ENCODE measurements at places on chromosomes 16 and 17. TPM values are rescaled to one million over a fixed set of nuclear protein-coding genes. Genes with fewer than 3 reads are reported as not detected.
A peak's percentile ranks its signal among the peaks of the same experiment; 100 is the strongest.

The MYH8 gene
- total RNA-seq: not detected

- no peak for DNase-seq
Measured at GRCh38 chr17:43556292-43556691, 10.2 kb upstream of the ETV4 start.

The EVI2B gene
- total RNA-seq: 4.4 TPM

GRCh38 chr17:74163271-74163821 is 40.1 kb upstream of the RPL38 start:
- DNase-seq: no peak

- no peak for DNase-seq
Measured at GRCh38 chr17:45580924-45581323, 90.4 kb upstream of the PLEKHM1 start.

- peak; percentile 70 for DNase-seq
Measured at GRCh38 chr16:55944377-55944802, 69.2 kb upstream of the CES5A start.

The WBP2 gene
- total RNA-seq: 152 TPM

- no peak for DNase-seq
Measured at GRCh38 chr17:78227455-78227916, 3.9 kb upstream of the TMEM235 start.

- DNase-seq: no peak
Measured at GRCh38 chr17:13209081-13209480, 191.3 kb upstream of the ELAC2 start.

DNA sequence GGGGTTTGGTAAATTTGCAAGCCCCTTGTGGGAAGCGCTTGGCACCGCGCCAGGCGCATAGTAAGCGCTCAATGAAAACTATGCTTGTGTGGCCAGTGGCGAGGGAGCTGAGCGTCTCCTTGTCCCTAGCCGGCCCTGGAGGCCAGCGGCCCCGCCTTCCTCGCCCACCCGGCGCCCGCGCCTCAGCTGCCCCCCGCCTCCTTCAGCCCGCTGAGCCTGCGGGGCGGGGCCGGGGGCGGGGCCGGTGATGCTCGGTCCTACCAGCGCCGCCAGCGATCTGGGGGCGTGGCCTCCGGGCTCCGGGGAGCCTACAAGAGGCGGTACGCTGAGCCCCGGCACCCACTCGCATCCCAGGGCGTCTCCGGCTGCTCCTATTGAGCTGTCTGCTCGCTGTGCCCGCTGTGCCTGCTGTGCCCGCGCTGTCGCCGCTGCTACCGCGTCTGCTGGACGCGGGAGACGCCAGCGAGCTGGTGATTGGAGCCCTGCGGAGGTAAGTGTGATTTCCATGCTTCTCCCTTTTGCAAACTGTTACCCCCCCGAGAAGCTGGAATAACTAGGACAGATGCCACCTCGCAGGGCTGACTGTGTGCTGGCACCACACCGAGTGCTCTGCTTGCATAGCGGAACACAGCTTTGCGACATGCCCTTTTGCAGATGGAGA is at the start of gene CRISPLD2:
TSS of gene CRISPLD2 (plus strand) at position 342 of the 661 bp plus-strand sequence. CDS start 18,511 bp downstream, outside the sequence.
- DNase-seq: peak; percentile 99

DNA sequence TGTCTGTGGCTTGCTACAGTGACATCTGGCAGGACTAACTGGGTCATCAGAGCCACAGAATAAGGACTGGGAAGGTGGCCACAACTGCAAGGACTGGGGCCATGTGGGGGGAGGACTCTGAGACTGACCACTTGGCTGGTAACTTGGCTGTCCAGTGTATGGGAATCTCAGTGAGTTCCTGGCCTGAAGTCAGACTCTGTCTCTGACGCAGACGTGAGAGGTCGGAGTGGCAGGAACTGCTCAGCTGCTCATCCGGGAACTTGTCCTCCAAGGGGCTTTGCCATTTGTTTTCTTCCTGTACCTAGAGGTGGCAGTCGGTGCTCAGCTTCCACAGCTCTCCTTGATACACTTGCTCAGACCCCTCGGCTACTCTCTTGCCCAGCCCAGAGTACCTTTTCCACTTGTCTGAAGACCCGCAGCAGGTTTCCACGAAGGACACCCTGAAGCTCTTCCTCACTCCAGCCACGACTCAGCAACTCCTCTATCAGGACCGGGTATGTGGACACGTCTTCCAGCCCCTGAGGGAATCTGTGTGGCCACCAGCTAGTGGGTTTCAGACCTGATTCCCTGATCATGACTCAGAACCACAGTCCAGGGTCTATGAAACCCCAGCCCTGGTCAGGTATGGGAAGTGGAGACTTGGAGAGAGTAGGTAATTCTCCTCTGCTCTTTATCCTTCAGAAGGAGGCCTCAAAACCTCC is 7.3 kb upstream of the DPEP3 start:
- no peak for DNase-seq

DNA sequence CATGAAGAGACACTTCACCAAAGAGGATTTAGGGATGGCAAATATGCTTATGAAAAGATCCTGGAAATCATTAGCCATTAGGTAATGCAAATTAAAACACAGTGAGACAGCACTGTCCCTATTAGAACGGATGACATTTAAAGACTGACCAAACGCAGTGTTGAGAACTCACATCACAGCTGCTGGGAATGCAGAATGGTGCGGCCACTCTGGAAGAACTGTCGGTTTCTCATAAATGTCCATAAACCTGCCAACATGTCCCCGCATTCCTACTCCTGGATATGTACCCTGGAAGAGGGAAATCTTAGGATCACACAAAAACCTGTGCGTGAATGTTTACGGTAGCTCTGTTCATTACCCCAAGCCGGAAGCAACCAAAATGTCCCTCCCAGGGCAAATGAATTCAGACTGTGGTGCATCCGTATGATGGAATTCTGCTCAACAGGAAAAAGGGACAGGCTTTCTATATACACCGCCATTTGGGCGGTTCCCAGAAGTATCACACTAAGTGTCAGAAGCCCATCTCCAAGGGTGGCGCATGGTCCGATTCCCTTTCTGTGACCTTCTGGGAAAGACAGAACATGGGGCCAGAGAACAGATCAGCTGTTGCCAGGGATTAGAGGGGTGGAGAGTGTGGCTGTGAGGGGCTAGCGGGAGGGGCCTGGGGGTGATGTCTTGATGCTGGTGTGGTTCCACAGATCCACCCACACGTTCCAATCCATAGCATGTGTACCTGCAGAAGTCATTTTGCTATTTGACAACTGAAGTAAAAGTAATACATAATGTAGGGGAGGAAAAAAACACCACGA is 197.2 kb upstream of the CHMP6 start:
- no peak for DNase-seq

- no peak for DNase-seq
Measured at GRCh38 chr17:17902877-17903276, 66.1 kb upstream of the SREBF1 start.

DNA sequence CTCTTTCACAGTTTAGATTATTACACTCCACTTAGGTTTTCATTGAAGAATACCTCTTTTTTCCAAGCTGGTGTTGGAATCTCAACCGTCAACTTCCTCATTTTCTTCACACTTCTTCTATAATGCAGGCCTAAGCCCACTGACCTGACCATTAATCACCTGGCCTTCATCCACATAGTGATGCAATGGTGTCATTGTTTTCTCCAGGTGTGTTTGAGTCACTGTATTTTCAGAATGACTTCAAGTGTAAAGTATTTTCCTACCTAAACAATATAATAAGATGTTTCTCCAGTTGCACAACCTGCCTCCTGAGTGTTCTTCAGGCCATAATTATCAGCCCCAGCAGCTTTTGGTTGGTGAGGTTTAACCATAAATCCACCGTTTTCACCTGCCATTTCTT is 1675.1 kb downstream of the TP53TG3F start:
- no peak for DNase-seq

The SRL gene
- 426 TPM for total RNA-seq

- no peak for DNase-seq
Measured at GRCh38 chr17:35537601-35538141, at the start of gene SLFN12L. SLFN12L (minus strand) TSS chr17:35537678; CDS start chr17:35522364, 15,314 bp downstream.

DNA sequence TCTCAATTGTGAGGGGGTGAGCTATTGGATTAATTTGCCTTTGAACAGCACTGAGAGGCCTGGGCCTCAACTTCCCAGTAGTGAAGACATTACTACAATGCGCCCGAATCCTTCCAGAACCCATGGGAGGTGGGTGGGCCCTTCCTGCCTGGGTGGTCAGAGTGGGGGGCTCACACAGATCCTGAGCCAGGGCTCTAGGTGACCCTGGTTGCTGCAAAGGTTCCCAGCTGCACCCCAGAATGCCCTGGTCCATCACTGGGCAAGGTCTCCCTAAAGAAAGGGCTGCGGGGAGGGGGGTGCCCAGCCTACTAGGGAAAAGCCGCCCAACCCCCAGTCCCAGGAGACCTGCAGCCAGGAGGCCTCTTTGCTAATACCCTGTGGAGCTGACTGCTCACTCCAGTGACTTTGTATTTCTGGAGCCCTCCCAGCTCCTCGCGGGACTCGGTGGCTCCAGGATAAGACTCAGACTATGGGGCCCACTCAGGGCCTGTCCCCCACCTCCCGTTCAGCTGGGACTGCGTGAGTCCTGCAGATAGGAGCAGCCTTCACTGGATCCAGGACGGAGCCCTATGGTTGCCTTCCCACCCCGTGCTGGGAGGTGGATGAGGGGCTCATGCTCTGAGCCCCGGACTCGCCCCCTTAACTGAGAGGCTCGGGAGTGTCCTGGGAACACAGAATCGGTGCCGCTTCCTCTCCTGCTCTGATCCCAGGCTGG is 40.2 kb downstream of the SLC7A5 start:
- DNase-seq: no peak

DNA sequence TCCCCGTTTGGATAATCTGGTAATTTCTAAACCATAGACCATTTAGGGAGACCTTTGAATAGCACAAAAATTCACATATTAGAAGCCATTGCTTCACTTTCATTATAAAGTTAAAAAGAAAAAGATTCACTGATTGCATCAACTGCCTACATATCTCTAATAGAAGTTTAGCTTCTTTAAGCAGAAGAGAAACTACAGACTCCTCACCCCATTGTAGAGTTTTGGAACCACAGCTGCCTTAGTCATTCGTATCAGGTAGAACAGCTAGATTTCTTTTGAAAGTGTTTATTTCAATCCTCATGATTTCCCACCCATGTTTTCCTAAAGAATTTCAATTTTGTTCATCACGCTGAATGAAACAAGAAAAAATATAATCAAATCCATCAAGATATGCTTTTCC is 144.8 kb downstream of the CDH8 start:
- DNase-seq: no peak

DNA sequence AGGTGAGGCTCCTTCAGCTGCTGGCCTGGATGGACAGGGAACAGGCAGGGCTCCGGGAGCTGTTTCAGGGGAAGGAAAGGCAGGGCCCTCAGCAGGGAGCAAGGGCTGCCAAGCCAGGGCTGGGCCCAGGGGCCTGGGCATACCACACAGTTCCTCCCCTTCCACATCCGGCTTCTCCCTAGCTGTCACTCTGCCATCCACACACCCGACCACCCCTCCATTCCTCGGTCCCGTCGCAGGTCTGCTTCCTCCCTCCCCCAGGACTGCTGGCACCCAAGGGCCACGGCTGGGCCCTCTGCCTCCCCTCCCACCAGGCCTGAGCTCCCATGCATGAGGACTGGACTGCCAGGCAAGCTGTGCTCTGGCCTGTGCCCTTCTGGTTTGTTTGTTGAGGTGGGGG is 24.0 kb downstream of the CDIP1 start:
- DNase-seq: no peak

- DNase-seq: no peak
Measured at GRCh38 chr16:75061669-75062068, 54.9 kb downstream of the LDHD start.

DNA sequence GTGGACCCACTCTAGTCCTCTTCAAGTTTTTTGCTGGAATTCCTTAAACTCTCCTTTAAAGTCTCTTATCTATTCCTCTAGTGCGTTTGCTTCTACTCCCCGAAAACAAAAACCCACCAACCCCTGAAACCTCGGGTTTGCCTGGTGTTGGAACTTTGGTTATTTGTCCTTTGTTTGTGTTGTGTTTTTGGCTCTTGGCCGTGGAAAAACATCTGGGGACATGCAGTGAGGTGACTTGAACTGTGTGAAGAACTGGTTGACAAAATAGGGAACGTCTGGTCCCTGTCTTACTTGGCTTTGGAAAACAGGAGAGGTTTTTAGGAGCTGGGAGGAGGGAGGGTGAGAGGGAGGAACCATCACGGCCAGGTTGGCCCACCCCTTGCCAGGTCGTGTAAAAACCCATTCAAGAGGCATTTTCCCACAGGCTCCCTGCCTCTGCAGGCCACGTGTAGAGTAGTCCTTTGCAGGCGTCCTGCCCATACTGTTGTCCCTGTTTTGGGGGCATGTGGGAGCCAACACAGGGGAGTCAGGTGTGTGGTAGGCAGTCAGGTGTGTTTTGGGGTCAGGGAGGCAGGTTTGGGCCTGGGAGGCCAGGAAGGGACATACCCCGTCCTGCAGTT is 169.3 kb downstream of the RAB11FIP4 start:
- DNase-seq: no peak

- no peak for DNase-seq
Measured at GRCh38 chr17:74815067-74815466, 38.9 kb upstream of the NAT9 start.

- peak; percentile 22 for DNase-seq
Measured at GRCh38 chr17:76467366-76467765, at the start of gene AANAT. AANAT (plus strand) TSS chr17:76467603; CDS start chr17:76468747, 1,144 bp downstream.

The ICAM2 gene
- 30.6 TPM for total RNA-seq

GRCh38 chr16:68480084-68480995 is 32.0 kb upstream of the SMPD3 start:
- no peak for DNase-seq

- DNase-seq: no peak
Measured at GRCh38 chr16:89925596-89926079, 2.5 kb downstream of the TUBB3 start.

- DNase-seq: no peak
Measured at GRCh38 chr17:18361837-18362697, 1.3 kb downstream of the SHMT1 start.

DNA sequence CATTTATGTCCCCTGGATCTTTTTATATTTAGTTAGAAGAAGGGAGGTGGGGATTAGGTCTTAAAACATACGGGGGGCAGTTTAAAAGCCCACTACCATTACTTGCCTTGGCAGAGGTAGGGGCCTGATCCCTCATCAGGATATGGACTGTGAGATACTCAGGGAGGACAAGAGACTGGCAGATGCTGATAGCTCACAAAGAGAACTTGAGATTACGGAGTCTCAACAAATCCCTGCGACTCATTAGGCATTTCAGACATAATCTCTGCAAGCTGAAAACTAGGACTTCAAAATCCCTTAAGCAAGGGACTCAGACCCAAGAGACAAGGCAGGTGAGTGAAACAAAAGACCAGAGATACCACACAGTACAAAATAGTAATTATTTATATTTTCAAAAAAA is 23.2 kb downstream of the NXPH3 start:
- DNase-seq: no peak

- no peak for DNase-seq
Measured at GRCh38 chr17:34305606-34306005, 13.6 kb upstream of the CCL8 start.

DNA sequence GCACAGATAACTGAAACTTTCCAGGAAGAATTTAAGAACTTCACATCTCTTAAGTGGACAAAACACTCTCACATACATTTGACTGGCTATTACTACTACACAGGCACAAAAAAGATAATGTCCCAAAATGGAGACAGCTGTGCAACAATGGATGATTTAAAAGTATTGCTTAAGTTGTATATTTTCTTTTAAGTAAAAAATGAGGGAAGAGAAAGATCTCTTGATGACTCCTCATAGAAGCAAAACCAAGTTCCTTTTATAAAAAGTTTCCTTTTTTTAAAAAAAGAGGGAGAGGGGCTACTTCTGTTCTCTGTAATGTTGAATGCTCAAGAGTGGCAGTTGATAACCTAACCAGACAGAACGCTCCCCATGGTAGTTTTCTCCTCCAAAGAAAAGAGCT is 195.5 kb downstream of the ZFHX3 start:
- no peak for DNase-seq

GRCh38 chr16:6682142-6682811 is 650.4 kb upstream of the RBFOX1 start:
- peak; percentile 26 for DNase-seq

GRCh38 chr17:39623356-39623950 is 3.3 kb upstream of the PPP1R1B start:
- DNase-seq: peak; percentile 92

The HSPB9 gene
- 0.12 TPM for total RNA-seq
